ENCODE measurements at places on chromosomes 13 and 19.

GRCh38 chr19:29560313-29561075 lies 34.7 kb downstream of the VSTM2B start:
- no peak for DNase-seq

DNA sequence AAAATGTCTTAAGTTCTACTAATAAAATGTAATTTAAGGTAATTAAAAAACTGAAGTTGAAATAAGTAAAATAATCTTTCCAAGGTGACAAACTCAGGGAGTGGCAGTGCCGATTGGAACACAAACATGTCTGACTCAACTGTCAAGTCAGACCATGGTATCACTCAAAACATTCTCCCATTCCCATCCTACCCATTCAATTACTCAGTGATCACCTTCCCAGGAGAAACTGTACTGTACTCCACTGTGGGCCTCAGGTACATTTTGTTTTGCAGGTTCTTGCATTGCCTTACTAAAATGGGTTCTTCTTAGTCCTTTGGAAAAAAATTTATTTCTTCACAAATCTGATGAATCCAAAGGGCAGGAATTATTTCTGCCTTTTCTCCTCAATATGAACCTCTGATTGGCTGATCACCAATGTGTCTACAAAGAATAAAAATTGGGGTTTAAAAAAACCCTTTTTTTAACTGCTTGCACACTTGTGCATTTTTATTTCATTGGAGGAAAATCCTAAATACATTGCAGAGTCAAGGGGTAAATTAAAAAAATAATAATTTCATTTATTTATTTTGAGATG lies 96.8 kb downstream of the ZNF429 start:
- DNase-seq = no peak

DNA sequence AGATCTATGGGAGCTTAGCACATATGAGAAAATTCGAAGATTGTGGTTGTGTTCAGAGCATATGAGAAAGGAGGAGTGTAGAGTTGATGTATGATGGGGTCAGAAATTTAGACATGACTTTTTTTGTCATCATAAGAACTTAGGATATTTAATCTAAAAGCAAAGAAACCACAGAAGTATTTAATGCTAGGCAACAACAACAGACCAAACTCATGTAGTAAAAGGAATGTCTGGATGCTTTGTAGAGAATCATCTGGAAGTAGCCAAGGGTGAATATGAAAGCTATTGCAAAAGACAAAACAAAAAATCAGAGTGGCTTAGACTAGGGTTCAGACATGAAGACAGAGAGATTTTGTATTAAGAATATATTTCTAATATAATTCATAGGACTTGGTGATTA lies 190.3 kb downstream of the SLITRK1 start:
- DNase-seq = no peak

GRCh38 chr13:83657281-83657680 lies 225.0 kb downstream of the SLITRK1 start:
- no peak for DNase-seq

GRCh38 chr19:43781630-43782310 lies 997 bp upstream of the KCNN4 start:
- no peak for DNase-seq

DNA sequence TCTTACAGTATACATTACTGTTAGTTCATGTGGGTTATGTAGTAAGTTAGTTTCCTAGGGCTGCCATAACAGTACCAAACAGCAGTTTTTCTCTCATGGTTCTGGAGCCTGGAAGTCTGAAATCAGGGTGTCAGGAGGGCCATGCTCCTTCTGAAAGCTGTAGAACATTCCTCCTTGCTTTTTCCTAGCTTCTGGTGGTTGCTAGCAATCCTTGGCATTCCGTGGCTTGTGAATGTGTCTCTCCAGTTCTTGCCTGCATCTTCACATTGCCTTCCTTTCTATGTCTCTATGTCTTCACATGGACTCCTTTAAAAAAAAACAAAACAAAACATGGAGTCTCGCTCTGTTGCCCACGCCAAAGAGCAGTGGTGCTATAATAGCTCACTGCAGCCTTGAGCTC lies 95.4 kb downstream of the WDFY2 start:
- DNase-seq = no peak

DNA sequence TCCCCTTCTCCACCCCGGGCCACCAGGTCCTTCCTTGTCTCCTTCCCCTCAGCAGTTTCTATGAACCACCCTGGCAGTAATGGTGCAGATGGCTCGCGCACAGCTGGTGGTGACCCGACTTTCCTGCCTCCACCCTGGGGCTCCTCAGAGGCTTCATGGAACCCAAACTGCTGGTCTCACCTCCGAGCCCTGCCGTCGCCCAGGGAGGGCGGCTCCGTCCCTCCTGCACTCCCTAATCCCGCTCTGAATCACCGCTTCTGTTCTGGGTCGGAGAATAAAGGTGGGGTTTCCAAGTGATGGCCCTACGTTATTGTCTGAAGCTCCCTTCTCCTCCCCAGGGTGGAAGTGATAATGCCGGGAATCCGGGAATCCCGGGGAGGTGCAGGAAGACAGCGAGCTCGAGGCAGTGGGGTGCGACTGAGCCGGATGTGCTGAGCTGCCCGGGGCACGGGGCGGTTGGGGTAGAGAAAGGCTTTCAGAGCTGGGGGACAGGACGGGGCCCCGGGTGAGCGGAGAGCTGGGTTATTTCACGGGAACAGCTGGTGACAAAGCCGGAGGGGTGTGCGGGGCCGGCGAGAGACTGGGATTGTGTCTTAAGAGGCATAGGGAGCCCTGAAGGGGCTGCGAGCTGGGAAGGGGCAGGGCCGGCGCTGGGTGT lies 711 bp downstream of the FUT2 start:
- no peak for DNase-seq

DNA sequence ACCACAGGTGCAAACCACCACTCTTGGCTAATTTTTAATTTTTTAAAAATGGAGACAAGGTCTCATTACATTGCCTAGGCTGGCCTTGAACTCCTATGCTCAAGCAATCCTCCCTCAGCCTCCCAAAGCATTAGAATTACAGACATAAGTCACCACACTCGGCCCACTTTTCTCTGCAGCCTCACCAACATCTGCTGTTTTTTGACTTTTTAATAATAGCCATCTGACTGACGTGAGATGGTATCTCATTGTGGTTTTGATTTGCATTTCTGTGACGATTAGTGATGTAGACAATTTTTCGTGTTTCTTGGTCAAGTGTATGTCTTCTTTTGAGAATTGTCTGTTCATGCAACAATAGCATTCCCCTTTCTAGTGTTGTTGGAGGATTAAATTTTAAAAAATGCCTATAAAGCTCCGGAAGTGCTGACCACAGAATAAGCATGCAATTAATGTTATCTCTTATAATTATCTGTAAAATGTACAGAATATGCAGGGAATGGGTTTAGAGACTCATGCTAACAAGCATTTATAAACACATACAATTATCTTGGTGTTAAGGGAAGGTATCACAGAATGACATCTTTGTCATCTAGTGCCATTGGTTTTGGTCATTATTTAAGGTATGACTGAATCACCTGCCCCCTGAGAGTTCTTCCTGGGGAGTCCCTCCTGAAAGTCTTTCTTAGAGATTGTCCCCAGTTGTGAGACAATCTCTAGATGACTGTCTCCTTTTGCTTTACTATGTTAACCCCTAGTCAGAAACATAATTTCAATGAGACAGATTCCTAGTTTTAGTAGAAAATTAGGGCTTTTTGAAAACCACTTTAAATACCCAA lies 118.5 kb upstream of the SERTM1 start:
- no peak for DNase-seq

DNA sequence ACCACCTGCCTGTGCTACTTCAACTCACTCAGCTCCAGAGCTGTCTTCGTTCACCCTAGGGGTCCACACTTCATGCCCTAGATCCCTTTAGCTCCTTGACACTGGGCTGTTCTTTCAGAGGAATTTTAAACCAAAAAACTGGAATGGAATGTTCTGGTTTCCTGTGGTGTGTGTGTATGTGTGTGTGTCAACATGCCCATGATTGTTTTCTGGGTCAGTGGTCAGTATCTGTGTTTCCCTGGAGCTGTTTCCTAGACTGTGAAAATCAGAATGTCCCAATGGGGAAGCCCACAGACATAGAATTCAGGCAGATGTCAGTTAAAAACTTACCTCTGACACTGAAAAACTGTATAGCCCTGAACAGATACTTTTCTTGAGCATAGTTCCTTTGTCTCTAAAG lies 1.3 kb downstream of the PMIS2 start:
- DNase-seq = no peak

GRCh38 chr19:2982983-2983350 lies 5.6 kb downstream of the TLE6 start:
- no peak for DNase-seq

DNA sequence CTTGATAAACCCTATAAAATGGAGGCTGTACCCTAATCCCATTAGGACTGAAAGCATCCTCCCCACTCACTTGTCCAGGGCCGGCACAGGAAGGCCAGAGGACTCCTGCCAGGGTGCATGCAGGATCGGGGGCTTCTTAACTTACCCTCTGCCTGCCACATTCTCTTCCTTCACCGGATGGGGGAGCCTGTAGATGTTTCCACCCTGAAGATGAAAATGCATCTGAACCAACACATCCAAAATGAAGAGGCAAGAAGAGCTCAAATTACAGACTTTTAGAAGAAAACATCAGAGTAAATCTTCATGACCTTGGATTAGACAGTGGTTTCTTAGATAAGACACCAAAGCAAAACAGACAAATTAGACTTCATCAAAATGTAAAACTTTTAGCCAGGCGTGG lies 25.9 kb upstream of the NAPA start:
- DNase-seq = no peak

DNA sequence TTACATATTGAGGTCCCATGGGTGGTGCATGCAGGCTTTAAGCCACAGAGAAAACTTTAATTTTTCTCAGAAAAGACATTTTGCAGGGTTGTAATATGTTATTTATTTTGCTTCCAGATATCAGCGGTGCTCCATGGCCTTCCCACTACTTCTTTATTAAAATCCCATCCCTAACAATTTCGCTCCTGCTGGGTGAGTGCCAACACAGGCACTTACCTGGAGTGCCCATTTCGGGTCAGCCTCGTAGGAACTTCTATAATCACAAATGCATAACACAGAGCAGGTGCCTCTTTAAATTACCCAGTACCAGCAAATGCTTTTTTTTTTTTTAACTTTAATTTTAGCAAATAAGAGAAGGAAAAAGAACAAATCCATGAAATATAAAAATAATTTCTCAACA lies 86.4 kb downstream of the EFNB2 start:
- DNase-seq = no peak

GRCh38 chr19:2458054-2458453 lies 1.3 kb upstream of the LMNB2 start:
- DNase-seq = no peak

DNA sequence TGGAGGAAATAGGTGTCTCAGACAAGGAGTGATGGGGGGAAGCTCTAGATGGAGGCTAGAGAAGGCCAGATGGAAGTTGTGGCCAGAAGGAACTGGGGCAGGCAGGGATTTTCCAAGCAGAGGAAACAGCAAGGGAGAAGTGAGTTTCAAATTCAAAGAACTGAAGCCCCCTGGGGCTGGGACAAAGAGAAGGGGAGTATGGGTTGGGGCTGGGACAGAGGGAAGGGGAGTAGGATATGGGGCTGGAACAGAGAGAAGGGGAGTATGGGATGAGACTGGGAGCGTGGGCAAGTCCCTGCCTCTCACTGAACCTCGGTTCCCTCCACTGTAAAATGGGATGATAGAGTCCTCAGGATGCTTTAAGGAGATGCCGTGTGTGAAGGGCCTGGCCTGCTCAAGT lies 1.9 kb upstream of the GTF2F1 start:
- no peak for DNase-seq

Measured in germinal center (tissue), 1 donor.